ENCODE measurements at places on chromosomes 1 and 21.
A peak's percentile ranks its signal among the peaks of the same experiment; 100 is the strongest.

DNA sequence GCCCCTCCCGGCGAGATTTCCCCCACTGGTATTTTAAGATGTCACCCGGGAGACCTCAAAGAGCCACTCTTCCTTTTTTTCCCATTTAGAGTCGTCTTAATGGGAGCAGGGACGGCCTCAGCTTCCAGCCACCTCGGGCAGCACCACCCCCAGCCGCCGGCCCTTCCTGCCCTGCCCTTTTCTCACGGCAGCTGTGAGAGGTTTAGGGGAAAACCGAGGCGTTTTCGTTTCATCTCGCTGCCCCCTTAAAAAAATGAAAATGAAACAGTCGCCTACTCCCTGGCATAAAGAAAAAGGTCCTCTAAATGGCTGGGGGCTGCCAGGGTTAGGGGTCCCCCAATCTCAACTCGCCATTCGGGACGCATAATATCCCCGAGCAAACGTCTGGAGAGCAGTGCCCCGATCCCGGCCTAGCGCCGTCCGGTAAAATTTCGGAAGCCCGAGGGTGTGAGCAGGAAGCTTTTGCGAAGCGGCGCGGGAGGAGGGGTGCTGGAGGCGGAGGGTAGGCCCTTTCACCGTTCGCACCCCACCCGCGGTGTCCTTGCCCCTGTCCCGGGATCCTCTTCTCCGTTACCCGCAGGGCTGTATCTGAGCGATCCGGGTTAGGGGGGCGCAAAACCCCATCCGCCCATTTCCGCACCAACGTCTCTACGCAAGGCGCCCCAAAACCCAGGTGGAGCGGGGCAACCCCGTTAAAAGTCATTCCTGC, 1.2 kb downstream of the RUNX3 start:
- H3K4me1 ChIP-seq = peaks cover 50% of the 10 kb centered on the region
- peaks cover 24% of the 10 kb centered on the region for H3K36me3 ChIP-seq
- H3K27me3 ChIP-seq = peaks cover 36% of the 10 kb centered on the region
- H3K4me3 ChIP-seq = peak overlapping the region; percentile 80

DNA sequence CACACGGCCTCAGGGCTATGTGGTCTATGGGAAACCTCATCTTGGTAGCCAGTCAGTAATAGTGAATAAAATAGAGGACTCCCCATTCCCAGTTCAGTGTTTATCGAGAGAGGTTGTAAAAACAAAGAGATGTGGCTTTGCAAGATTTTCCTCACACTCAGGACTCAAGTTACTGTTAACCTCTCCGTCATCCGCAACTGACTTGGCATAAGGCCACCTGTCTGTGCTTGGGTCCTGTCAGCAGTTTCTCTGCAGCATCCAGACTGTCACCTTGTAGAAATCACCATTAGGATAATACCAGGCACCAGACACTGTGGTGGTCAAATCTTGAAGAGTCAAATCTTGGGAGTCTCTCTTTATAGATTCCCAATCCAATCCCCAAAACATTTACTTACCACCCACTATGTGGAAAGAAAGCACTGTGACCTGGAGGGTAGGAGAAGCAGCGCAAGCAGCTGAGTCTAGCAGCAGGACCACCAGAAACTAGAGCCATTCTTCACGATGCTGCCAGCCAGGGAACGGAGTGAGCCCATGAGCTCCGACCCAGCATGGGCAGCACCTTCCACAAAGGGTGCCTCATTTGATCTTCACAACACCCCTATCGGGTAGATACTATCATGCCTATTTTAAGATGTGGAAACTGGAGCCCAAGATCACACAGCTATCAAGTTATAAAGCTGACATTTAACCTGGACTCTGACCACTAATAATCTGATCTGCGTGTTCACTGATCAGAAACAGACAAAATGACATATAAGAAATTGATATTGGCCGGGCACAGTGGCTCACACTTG, 5.6 kb upstream of the GPR25 start:
- DNase-seq = no peak
- peaks cover 5% of the 10 kb centered on the region for H3K27me3 ChIP-seq
- no peaks in the 10 kb centered on the region for H3K36me3 ChIP-seq
- no peaks in the 10 kb centered on the region for H3K4me1 ChIP-seq
- no peak overlapping the region for H3K27ac ChIP-seq

- H3K27ac ChIP-seq = no peak overlapping the region
- H3K36me3 ChIP-seq = no peaks in the 10 kb centered on the region
- no peak for DNase-seq
- H3K4me3 ChIP-seq = no peak overlapping the region
- H3K27me3 ChIP-seq = peaks cover 3% of the 10 kb centered on the region
These were observed 16.6 kb upstream of the RWDD3 start for GRCh38 chr1:95217371-95217770.

DNA sequence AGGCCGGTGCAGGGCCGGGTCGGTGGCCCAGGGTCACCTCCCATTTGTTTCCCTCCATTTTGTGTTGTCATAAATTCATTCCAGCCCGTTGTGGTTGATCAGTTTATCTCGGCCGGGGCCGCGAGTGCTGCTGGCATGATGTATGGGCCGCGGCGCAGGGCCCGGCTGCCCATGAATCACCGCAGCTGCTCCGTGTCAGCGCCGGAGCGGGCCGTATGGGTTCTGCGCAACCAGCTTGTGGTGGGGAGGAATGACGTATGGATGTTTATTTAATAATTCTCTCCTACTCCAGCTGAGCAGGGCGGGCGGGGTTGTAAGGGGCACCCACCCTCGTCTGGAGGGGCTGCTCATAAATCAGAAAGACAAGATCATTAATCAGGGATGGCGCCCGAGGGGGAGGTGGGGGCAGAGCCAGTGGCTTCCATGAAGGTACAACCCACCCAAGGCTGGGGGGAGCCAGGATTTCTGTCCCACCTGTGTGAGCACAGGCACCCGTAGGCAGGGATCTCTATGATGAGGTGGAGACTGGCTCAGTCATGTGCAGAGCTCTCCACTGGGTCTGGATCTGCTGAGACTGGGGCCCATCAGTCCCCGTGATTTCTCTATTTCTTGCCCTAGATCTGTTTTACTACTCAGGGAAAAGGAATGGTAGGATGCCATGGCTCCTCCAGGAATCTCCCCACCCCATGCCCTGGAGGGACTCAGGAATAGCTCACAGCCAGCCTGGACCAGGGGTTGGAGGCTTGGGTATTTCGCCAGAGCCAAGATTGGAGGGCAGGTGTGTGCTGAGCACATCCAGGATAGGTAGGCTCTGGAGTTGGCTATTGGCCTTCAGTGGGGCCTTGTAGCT, 27.8 kb downstream of the TMEM53 start:
- no peak overlapping the region for H3K4me3 ChIP-seq
- peaks cover 96% of the 10 kb centered on the region for H3K36me3 ChIP-seq
- H3K27ac ChIP-seq = no peak overlapping the region
- DNase-seq = no peak
- no peaks in the 10 kb centered on the region for H3K4me1 ChIP-seq

GRCh38 chr21:46542588-46543124, 62.2 kb downstream of the S100B start:
- no peaks in the 10 kb centered on the region for H3K4me1 ChIP-seq
- peaks cover 94% of the 10 kb centered on the region for H3K36me3 ChIP-seq
- DNase-seq = no peak

GRCh38 chr21:19420565-19420964, 1017.0 kb upstream of the TMPRSS15 start:
- H3K27ac ChIP-seq = no peak overlapping the region
- H3K27me3 ChIP-seq = no peaks in the 10 kb centered on the region
- no peaks in the 10 kb centered on the region for H3K36me3 ChIP-seq
- no peaks in the 10 kb centered on the region for H3K4me1 ChIP-seq
- no peak overlapping the region for H3K4me3 ChIP-seq
- DNase-seq = no peak

DNA sequence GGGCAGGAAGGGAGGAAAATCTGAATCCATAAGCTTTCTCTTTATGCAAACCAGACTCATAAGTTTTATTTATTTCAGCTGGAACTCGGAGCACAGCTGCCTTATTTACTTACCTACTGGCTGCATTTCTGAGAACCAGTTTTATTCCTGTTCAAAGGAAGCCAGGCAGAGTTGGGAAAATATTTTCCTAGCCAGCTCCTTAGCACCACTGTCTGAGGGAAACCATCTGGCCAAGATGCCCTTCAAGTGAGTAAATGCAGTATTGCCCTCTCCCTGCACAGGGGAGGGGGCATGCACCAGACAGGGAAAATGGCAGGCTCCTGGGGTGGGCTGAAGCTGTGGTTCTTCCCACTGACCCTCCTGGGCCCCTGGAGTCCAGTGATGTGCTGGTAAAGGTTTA, 28.9 kb upstream of the FMOD start:
- H3K36me3 ChIP-seq = no peaks in the 10 kb centered on the region
- no peaks in the 10 kb centered on the region for H3K4me1 ChIP-seq
- peaks cover 27% of the 10 kb centered on the region for H3K27me3 ChIP-seq
- DNase-seq = no peak
- no peak overlapping the region for H3K27ac ChIP-seq

DNA sequence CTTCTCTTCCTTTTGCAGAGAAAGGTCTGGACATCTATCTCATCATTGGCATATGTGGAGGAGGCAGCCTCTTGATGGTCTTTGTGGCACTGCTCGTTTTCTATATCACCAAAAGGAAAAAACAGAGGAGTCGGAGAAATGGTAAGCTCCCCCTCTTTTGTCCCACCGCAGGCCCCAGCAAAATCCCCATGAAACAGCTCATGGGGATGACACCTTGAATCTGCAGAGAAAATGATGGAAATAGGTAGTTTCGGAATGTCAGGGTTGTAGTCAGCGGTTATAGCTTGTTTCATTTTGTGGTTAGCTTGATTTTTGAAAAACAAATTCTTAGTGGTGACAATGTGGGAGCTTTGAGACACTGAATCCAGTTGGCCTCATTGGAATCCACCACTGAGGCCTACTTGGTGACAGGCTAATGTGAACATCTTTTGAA, 10.3 kb downstream of the CD2 start:
- H3K4me3 ChIP-seq = no peak overlapping the region
- peak; percentile 7 for DNase-seq
- H3K27ac ChIP-seq = peak overlapping the region; percentile 100
- no peaks in the 10 kb centered on the region for H3K27me3 ChIP-seq
- H3K36me3 ChIP-seq = no peaks in the 10 kb centered on the region

DNA sequence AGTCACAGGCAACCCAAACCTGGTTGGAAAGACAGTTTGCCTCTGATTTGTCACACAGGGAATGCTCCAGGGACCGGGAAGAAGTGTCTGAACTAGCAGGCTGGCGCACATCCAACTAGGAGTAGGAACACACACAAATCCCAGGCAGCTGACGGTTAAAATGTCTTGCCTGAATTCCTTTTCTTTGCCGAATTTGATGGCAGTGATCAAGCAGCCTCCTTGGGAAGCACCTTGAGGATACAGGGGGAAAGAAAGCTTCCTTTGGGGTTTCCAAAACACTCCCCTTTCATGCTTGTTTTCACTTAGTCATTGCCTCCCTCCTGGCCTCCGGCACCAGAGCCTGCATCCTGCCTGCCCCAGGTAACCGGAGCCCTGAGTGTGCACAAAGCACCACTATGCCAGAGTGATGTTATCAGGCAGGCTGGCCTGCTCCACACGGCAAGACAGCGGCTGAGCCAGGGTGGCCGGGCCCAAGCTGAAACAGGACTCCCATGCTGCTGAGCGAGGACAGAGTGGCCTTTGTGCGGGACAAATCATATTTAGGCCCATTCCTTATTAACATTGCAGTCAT, 193.8 kb downstream of the LMX1A start:
- H3K27ac ChIP-seq = no peak overlapping the region
- DNase-seq = no peak
- no peak overlapping the region for H3K4me3 ChIP-seq

- no peak overlapping the region for H3K27ac ChIP-seq
- DNase-seq = no peak
- peaks cover 34% of the 10 kb centered on the region for H3K36me3 ChIP-seq
- no peak overlapping the region for H3K4me3 ChIP-seq
- H3K4me1 ChIP-seq = no peaks in the 10 kb centered on the region
These were observed 27.5 kb downstream of the KCNC4 start for GRCh38 chr1:110237386-110238152.

- H3K4me3 ChIP-seq = peak overlapping the region; percentile 66
- H3K4me1 ChIP-seq = peaks cover 39% of the 10 kb centered on the region
- peak; percentile 65 for DNase-seq
- H3K27me3 ChIP-seq = no peaks in the 10 kb centered on the region
- H3K27ac ChIP-seq = peak overlapping the region; percentile 99
- H3K36me3 ChIP-seq = peaks cover 37% of the 10 kb centered on the region
These were observed 657 bp upstream of the HNRNPU start for GRCh38 chr1:244865028-244865371.

- no peak overlapping the region for H3K4me3 ChIP-seq
- H3K4me1 ChIP-seq = no peaks in the 10 kb centered on the region
- H3K36me3 ChIP-seq = peaks cover 7% of the 10 kb centered on the region
- H3K27me3 ChIP-seq = no peaks in the 10 kb centered on the region
These were observed 68.8 kb downstream of the ITGB3BP start for GRCh38 chr1:63454269-63454668.

DNA sequence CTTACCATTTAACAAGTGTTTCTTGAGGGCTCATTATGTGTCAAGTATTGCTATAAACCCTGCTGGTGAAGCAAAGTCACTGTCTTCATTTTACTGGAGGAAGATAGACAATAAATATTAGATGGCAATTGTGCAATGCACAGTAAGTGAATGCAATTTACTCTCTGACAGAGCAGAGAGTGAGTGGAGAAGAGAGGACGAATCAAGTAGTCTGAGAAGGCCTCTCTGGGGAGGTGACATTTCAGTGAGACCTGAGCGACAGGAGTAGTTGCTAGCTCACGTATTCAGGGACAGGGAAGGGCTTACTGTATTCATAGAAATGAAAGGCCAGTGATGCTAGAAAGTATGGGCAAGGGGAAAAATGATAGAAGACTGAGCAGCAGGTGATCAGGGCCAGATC, 1.2 kb upstream of the NMNAT2 start:
- H3K4me1 ChIP-seq = no peaks in the 10 kb centered on the region
- H3K36me3 ChIP-seq = no peaks in the 10 kb centered on the region
- peaks cover 6% of the 10 kb centered on the region for H3K27me3 ChIP-seq
- no peak for DNase-seq
- H3K27ac ChIP-seq = no peak overlapping the region

DNA sequence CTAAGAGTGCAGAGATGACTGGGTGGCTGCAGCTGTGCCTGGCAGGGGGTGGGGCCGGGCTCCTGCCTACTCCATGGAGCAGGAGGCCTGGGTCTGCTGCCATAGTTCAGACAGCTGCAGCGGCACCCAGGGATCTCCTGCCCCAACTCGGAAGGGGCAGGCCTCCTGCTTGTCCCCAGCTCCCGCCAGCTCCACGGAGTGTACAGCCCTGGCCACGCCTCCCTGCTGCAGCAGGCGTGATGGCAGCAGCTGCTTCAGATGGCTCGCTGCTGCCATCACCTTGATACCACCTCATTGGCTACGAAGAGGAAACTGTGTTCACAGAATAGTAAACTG, 35.9 kb downstream of the ACTL8 start:
- H3K4me3 ChIP-seq = no peak overlapping the region
- no peak overlapping the region for H3K27ac ChIP-seq
- no peaks in the 10 kb centered on the region for H3K4me1 ChIP-seq
- no peak for DNase-seq
- H3K36me3 ChIP-seq = no peaks in the 10 kb centered on the region

DNA sequence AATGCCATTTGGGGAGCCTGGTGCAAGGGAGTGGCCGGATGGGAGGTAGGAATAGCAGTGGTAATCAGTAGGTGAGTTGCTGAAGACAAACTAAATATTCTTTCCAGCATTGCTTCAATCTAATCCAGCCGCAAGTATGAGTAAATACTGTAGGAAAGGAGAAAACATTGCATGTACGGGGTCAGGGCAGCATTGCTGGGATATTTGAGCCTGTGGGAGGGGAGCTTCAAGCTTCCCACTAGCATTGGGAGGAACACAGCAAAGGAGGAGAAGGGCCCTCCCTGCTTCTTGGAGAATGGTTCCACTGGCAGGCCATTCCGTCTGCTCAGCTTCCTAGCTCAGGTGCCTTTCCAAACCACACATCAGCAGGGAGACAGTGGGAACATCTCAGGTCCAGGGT, 15.2 kb downstream of the CAPN2 start:
- no peaks in the 10 kb centered on the region for H3K36me3 ChIP-seq
- DNase-seq = no peak
- H3K27me3 ChIP-seq = peaks cover 10% of the 10 kb centered on the region
- no peak overlapping the region for H3K4me3 ChIP-seq

- no peak for DNase-seq
- H3K4me3 ChIP-seq = no peak overlapping the region
These were observed 25.7 kb downstream of the PLXNA2 start for GRCh38 chr1:208218237-208219097.
